ENCODE measurements at places on chromosomes 3 and 15.
A peak's percentile ranks its signal among the peaks of the same experiment; 100 is the strongest.

- DNase-seq = no peak
Observed at GRCh38 chr3:149585401-149585726, 72.5 kb downstream of the WWTR1 start.

GRCh38 chr3:159785273-159785708 lies 203.3 kb upstream of the IL12A start:
- no peak for DNase-seq

DNA sequence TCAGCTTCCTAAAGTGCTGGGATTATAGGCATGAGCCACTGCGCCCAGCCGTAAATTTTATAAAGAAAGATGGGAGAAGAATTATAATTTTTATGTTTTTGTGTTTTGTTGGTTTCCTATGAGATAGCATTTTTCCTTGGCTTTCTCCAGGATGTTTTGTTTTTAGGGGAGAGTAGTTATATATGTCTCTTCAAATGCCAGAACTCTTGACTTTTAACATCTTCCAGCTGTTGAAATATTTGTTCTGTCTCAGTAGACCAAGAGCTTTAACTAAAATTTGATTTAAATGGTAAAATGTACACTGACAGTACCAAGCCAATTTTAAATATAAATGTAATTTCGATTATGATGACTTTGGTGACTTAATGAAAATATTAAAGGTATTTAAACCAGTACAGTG lies 96.8 kb downstream of the DHX36 start:
- no peak for DNase-seq

- no peak for DNase-seq
Observed at GRCh38 chr3:73600293-73600938, 24.3 kb downstream of the PDZRN3 start.

GRCh38 chr3:14915636-14916222 lies 31.7 kb upstream of the NR2C2 start:
- DNase-seq = no peak

DNA sequence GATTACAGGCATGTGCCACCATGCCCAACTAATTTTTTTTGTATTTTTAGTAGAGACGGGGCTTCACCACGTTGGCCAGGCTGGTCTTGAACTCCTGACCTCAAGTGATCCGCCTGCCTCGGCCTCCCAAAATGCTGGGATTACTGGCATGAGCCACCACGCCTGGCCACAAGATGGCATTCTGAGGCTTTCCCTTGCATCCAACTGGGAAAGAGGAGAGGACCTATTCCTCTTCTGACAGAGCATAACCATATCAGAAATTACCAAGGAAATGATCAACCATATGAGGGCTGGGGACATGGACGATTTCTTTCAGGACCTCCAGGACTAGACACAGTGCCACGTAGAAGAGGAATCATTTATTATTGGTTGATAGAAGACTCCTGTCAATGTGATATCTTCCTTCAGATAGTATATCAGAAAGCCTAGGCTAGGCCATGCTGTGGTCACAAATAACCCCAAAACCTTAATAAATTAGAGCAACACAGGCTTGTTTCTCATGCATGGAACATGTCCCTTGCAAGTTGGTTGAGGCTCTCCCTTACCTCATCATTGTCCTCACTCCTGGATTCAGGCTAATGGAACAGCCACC lies 372.3 kb upstream of the IL12A start:
- peak; percentile 64 for DNase-seq

- no peak for DNase-seq
Observed at GRCh38 chr3:137641879-137642704, 122.0 kb upstream of the SOX14 start.

DNA sequence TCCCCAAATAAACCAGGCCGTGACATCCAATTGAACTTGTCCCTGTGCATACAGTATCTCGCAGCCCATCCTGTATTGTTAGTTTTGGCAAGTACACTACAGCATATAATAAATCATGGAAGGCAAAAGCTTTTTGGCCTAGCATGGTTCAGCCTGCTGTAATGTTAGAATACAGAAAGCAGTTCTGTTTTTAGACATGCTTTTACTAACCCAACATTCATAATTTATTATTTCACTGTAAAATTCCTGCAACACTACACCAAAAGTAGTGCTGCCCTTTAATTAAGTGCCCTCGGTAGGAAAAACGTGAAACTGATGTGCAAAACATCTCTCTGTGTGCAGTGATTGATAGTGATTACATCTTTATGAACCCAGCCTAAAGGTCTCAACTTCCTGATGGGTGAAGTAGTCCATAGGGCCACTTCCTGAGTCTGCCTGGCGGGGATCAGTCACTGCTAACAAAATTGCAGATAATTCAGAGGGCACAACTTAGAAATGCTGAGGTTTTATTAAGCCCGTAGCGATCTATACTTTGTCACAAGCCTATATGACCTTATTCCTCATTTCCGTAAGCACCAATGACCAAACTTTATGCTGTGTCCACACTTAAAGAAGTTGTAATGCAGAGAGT lies 227.8 kb downstream of the CDIN1 start:
- DNase-seq = no peak

GRCh38 chr3:136751316-136752171 lies 634 bp downstream of the STAG1 start:
- DNase-seq = peak; percentile 55

- DNase-seq = no peak
Observed at GRCh38 chr3:72844436-72844993, 3.7 kb downstream of the SHQ1 start.

DNA sequence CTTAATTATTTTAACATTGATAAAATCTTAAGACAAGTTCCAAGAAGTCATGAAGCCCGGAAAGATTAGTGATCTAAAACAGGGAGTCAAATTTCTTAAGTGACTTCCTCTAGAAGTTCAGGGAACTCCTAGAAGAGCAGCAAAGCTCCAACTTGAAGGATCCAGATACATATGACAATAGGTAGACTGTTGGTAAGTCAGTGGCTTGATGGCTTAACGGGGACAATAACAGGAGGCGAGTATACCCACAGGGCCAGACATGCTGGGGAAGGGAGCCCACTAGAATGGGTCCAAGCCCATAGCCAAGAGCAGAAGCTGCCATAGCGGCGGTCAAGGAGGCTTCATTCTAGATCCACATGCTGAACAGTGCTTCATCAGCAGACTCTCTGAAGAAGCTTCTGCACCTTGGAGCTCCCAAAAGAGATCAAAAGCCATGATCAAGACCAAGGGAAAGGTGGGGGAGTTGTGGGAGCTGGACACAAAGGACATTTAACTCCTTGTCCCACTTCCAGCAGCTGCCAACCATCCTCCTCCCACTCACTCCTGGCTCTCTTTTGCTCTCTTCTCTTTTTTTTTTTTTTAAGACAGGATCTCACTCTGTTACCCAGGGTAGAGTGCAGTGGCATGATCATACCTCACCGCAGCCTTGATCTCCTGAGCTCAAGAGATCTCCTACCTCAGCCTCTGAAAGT lies 10.2 kb upstream of the CA12 start:
- DNase-seq = no peak
